Stimulated activated CD4-positive, alpha-beta T cell treated with anti-CD3 and anti-CD28 coated beads, Interleukin-1b, Interleukin-23, amount 100 ng/mL, for 4 hours (primary cell): ENCODE measurements at places on chromosomes 1 and 21.

DNA sequence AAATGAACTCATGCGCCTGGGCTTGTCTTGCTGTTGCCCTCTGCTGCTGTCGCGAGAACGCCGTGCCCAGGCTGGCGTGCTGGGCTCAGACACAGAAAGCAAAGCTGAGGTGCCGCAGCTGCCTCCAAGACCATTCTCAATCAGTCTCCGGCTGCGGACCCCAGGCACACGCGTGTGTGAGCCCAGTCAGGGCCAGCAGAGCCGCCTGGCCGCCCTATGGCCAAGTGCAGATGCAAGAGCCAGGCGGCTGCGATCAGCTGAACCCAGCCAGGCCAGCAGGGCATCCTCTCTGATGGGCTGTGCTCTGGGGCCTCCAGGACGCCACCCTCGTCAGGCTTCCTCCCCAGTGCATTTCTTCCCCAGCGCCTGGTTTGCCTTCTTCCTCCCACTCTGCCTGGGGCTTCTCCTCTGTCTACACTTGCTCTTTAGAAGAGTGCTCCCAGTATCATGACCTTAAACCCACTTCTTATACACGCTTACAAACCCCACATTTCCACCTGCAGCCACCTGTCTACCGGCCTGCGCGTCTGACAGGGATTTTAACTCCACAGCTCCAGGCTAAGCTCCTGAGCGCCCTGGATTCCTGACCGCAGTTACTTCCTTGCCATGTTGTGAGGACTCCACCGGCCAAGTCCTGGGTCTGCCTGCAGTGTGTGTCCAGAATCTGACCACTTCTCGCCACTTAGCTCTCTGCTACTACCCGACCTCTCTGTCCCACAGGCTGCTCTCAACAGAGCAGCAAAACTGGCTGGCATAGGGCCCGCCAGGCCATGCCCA lies 21.7 kb upstream of the LRRC47 start:
- DNase-seq: no peak

- no peak for DNase-seq
Observed at GRCh38 chr1:236124965-236125364, 17.4 kb upstream of the GPR137B start.

DNA sequence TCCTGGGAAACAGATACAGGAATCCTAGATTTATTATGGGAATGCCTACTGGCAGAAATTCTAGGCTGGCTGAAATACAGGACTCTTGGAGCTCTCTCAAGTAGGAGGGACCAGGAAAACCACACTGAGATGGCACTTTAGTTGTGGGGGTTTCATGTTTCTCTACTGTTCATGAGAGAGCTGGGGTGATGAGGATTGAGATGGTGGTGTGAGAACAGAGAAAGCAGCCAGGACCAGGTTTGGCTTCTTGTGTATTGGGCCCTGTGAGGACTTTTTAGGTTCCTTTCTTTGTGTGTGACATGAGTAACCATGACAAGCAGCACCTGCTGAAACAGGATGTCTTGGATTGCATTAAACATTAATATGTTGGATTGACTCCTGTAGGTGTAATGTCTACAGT lies 4.9 kb downstream of the ARID1A start:
- no peak for DNase-seq

DNA sequence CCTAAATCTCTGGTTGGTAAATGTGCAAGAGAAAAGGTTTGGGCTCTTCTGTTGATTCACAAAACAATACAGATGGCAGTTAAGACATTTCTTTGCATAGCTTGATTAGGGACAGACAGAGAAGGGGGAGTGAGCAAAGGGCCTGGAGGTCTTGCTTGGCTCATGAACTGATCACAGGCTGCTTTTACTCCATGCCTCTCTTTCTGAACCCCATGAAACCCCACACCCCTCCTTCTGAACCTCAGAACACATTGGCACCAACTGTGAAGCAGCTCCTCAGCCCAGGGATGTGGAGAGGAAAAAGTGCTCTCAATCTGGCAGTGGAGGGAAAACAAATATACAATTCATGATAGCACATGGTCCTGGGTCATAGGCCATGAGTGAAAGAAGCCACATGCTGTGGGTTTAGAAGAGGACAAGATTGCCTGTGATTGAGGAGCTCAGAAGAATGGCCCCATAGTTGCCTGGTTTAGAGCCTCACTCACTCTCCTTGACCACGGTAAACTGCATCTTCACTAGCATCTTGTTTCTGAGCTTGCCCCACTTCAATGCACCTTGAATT lies 111.6 kb upstream of the GADD45A start:
- DNase-seq: no peak

GRCh38 chr1:218869276-218869675 lies 304.4 kb upstream of the LYPLAL1 start:
- DNase-seq: no peak
